ENCODE measurements at places on chromosomes 7 and 10. TPM values are rescaled to one million over a fixed set of nuclear protein-coding genes. Genes with fewer than 3 reads are reported as not detected.

DNA sequence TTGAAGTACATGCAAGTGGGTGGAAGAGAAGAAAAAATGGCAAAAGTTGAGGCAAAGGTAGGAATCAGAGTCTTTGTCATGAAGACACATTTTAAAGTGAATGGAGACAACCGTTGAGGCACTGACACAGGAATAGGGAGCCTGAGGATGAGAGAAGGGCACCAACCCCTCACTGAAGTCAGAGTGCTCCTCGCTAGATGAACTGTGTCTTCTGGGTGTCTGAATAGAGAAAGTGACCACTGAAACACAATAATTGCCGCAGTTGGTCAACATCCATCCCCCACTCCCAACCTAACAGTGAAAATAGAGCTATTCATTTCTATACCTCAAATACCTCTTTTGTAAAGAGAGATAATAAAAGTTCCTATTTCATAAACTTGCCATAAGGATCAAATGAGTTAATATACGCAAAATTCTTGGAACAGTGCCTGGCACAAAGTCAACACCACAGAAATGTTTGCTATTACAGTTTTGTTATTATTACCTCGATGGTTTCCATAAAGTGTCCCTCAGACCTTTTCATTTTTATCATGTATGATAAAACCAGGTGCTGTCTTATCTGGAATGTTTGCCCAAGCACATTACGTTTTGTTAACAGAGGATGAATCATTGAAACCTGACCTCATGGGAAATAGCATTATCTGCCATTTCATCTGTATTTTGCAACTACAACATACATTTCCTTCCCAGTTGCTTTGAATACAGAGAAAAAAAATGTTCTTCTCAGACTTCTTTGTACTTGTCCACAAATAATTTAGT lies 61.8 kb upstream of the SP4 start:
- no peak for DNase-seq

GRCh38 chr10:117260084-117260483 lies 19.2 kb downstream of the SLC18A2 start:
- DNase-seq, result no peak

- DNase-seq, result no peak
These were observed 9.1 kb downstream of the DYNC2I1 start for GRCh38 chr7:158865462-158865922.

GRCh38 chr7:117312593-117313580 lies 10.0 kb downstream of the WNT2 start:
- no peak for DNase-seq

DNA sequence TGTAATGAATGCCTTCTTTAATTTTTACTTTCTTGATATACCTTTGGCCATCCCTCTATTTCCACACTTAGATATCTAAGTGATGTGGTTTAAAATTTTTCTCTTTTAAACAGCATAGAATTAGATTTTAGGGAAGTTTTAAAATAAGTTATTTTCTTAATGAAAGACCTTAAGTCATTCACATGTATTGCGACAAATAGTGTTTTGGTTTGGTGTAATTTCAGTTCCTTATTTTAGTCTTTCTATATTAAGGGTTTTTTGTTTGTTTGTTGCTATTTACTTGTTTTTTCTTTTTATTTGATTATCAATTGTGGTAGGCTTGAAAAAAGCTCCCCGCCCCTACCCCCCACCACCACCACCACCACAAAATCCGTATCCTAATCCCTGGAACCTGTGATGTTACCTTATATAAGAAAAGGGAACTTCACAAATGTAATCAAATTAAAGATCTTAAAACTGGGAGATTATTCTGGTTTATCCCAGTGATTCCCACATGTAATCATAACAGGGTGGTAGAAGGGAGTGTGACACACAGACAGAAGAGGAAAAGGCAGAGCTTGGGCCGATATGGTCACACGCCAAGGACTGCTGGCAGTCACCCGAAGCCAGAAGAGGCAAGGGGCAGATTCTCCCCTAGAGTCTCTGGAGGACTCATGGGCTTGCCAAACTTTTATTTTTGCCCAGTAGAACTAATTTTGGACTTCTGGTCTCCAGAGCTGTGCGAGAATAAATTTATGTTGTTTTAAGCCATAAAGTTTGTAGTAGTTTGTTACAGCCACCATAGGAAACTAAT lies 149.7 kb downstream of the NPSR1 start:
- no peak for DNase-seq

DNA sequence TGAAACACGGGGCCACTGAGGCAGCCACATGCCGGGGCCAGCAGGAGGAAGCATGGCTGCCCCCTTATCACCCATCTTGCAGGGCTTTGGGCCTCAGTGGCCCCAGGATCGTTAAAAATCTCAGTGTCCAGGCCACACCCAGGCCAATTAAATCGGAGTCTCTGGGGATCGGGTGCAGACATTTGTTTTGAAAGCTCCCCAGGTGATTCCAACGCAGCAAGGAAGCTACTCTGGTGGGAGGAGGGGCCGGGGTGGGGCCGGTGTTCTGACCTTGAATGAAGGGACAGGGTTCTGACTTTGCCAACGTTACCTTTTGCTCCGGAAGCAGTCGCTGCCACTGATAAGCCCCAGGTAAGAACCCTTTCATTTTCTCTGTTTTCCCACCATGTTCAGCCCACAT lies 412.3 kb upstream of the FOXK1 start:
- DNase-seq, result no peak

- DNase-seq, result no peak
These were observed 739 bp downstream of the MYPN start for GRCh38 chr10:68110027-68110426.

DNA sequence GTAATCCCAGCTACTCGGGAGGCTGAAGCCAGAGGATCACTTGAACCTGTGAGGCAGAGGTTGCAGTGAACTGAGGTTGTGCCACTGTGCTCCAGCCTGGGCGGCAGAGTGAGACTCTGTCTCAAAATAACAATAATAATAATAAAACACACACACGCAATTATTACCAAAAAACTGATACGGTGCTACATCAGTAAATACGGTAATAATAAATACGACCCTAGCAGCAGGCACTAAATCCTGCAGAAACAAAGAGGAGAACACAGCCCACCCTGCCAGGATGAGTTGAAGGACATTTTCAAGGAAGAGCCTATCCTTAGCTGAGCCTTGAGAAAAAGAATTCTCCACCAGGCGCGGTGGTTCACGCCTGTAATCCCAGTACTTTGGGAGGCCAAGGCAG lies 34.4 kb upstream of the GTF2I start:
- DNase-seq, result no peak

- DNase-seq, result no peak
These were observed 3.8 kb upstream of the TRIM56 start for GRCh38 chr7:101081432-101081831.

Gene EPDR1
- total RNA-seq, result not detected

Gene DAGLB
- 19.5 TPM for total RNA-seq

Gene RHOBTB1
- 0.07 TPM for total RNA-seq

Gene PDE6C
- not detected for total RNA-seq

Gene BLNK
- 201 TPM for total RNA-seq

Gene FXYD4
- not detected for total RNA-seq

Gene TIMM23B
- 31.4 TPM for total RNA-seq

Gene ACSM6
- total RNA-seq, result not detected
